T-helper 2 cell (primary cell): ENCODE measurements at places on chromosomes 4 and X.

DNA sequence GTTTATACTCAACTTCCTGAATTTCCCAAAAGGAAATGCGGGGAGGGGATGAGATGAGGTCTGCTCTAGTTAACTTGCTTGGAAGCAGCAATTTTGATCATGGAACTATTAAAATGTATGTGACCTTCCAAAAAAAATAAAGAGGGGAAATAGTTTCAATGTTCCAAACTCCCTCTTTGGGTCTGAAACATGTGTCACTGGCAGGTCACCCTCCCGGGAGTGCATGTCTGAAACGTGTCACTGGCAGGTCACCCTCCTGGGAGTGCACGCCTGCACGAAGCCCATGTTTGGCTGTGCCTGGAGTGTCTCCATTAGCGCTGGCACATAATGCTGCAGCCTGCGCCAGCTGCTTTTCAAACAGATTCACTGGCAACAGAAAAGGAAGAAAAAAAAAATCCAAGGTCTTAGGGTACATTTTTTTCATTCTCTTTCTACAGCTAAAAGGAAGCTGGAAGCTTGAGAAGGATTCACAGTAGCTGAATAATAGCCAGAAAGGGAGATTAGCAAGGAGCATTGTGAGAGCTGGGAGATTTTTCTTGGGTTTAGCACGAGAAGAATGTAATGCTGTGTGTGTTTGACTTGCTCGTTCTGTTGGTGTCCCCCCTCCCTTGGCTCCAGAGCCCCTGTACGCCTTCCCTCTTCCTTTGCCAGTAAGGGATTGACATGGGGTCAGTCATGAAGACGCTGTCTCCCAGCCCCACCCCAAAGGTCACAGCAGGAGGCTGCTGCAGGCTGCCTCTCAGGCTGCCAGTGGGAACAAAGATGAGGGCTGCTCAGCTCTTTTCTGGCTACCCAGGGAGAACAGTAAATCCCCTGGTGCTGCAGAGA, 39.2 kb upstream of the TLR3 start:
- no peak for DNase-seq

DNA sequence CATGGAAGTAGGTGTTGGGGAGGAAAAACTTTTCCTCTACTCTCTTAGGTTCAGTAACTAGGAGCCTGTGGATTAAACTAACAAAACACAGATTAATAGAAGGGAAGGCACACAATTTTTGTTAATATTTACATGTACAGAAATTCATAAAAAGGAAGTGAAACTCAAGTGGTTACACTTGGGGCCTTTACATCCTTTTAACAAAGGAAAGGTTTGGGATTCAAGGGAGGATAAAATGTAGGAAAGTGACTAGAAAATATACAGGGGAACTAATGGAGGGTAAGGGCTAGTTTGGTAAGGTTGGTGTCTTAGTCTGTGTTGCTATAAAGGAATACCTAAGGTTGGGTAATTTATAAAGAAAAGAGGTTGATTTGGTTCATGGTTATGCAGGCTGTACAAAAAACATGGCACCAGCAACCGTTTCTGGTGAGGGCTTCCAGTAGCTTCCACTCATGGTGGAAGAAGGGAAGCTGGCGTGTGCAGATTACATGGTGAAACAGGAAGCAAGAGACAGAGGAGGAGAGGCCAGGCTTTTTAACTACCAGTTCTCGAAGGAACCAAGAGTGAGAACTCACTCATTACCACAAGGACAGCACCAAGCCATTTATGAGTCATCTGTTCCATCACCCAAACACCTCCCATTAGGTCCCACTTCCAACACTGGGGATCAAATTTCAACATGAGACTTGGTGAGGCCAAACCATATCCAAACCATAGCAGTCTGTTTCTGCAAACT, 124.4 kb downstream of the CHRDL1 start:
- no peak for DNase-seq

DNA sequence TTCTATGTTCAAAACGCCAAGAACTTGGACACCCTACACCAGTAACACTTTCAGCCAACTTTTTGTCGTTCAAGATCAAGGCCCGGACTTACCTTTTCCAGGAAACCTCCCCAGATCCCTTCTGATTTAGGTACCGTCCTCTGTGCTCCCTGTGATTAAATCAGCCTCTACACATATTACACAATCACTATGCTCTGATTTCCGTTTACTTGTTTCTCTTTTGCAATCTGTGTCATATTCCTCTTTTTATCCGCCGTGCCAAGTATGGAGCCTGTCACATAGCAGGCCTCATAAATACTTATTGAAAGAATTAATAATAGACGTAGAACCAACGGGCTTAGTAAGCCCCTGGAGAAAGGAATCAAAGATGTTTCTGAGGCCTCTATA, 722 bp upstream of the TMEM33 start:
- DNase-seq: no peak

DNA sequence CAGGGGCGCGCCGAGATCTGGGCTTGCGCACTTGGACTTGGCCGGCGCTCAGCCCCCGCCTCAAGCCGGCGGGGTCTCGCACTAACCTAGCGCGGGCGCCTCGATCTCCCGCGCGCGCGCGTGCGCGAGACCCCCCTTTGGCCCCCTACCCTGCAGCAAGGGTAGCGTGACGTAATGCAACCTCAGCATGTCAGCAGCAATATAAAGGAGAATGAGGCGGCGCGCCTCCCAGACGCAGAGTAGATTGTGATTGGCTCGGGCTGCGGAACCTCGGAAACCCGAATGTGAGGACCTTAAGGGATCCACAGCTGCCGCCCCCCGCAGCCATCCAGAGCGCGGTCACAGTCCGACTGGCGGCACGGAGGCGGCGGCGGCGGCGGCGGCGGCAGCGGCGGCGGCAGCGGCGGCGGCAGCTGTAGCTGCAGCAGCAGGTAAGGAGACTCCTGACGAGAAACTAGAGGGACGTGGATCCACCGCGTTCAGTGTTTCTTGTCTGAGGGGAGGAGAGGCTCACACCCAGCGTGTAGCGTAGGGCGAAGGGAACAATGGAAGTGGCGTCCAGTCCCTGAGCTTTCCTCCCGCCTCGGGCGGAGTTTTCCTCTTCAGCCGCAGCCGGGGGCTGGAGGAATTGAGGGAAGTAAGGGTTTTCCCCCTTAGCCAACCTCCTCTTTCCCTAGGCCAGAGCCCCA, at the start of the genes SATL1 and ZNF711:
Gene SATL1 (minus strand): TSS at position 19 of the 689 bp plus-strand sequence. CDS start 134,811 bp downstream, outside the sequence.
Gene ZNF711 (plus strand): TSS at position 231 of the 689 bp plus-strand sequence. CDS start 3,582 bp downstream, outside the sequence.
- DNase-seq: peak; percentile 1

GRCh38 chrX:50157545-50158135, 43.2 kb downstream of the AKAP4 start:
- no peak for DNase-seq

- no peak for DNase-seq
These were observed 195.8 kb downstream of the PDHA2 start for GRCh38 chr4:96035727-96036126.

DNA sequence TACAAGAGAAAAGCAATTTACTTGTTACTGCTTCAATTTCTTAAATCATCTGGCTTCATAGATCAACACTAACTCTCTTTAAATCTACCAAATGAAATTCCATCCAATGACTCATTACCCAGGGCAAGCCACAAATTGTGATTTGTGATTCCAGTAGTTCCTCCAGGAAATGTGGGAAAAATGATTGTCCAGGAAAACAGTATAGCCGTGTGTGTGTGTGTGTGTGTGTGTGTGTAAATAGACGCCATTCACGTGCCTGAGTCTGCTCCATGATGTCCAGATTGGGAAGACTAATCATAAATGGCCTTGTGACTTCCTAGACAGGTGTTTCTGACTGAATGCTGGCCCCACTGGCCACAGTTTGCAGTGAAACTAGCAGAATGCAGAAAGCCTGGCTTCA, 121.3 kb downstream of the HS6ST2 start:
- no peak for DNase-seq

GRCh38 chr4:133439830-133440229, 290.7 kb downstream of the PCDH10 start:
- DNase-seq: no peak

DNA sequence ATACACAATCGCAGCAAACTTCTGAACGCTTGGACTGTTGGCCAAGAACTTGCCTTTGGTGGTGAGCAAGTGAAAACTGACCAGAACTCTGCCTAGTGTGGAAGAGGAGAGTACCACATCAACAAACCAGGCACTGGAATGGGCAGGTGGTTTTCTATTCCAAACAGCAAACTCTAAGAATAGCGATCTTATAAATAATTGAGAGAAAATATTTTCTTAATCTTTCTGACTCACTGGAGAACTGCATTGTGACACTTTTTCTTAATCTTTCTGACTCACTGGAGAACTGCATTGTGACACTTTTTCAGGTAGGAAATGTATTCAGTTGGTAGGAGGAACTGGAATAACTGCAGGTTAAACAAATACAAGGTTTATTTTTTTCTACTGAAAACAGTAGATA, 57.0 kb upstream of the SORBS2 start:
- DNase-seq: no peak

DNA sequence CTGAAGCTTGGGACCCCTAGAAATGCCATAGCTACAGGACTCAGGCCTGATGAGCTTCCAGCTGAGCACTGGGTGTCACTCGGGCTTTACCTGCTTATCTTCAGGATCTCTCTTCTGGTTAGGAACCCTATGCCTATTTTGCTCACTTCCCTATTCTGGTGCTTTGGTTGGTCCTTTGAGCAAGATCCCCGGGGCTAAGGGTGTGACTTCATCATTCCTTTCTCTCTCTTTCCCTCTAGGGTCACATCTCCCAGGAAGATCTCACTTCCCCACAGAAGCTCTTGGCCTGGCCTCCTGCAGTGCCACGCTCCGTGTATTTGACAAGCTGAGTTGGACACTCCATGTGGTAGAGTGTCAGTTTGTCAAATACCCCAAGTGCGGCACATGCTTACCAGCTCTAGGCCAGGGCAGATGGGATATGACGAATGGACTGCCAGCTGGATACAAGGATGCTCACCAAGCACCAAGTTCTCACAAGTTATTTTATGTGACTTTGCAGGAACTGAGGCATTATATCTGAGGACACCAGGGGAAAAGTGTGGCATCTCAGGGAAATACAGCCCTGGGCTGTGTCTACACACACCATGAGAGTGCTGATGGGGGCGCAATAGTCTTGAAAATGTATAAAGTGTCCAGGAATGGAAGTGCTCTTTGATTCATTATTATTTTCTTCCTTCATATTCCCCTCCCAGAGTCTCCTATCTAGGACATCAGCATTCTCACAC, 21.1 kb downstream of the VSIG4 start:
- no peak for DNase-seq

- DNase-seq: no peak
These were observed 65.9 kb upstream of the TNIP3 start for GRCh38 chr4:121229993-121230392.

DNA sequence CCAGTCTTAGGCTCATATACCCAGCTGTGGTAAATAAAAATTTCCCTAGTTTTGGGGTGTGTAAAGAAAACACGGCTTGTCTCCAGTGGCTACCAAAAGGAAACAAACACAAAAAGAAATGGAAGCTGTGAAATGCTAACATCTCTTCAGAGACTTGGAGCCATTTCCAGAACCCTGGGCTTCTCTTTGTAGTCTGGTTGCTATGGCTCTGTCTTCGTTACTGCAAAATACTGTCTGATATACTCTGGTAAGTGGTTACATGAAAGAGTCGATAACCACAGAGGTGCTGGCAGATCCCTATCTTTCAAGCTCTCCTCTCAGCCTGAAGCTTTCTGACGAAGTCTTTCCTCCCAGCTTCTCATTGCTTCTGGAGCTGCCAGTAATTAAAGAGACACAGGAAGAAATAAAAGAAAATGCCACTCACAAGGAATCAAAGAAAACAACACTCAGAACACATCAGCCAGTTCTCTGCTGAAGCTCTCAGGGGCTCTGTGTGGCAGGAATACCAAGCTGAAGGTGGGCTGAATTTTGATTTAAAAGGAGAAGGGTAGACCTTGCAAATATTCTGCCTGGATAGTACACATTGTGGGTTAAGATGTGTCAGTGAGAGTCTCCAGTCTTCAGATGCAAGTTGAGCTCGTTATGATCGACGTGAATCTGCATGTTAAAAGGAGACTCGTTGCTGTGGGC, 107.6 kb upstream of the FAM9C start:
- DNase-seq: no peak
